H4 (cell line): ENCODE measurements at places on chromosomes 11 and 22.

GRCh38 chr11:47105974-47106373 is 70.7 kb downstream of the ARFGAP2 start:
- no peak for DNase-seq

DNA sequence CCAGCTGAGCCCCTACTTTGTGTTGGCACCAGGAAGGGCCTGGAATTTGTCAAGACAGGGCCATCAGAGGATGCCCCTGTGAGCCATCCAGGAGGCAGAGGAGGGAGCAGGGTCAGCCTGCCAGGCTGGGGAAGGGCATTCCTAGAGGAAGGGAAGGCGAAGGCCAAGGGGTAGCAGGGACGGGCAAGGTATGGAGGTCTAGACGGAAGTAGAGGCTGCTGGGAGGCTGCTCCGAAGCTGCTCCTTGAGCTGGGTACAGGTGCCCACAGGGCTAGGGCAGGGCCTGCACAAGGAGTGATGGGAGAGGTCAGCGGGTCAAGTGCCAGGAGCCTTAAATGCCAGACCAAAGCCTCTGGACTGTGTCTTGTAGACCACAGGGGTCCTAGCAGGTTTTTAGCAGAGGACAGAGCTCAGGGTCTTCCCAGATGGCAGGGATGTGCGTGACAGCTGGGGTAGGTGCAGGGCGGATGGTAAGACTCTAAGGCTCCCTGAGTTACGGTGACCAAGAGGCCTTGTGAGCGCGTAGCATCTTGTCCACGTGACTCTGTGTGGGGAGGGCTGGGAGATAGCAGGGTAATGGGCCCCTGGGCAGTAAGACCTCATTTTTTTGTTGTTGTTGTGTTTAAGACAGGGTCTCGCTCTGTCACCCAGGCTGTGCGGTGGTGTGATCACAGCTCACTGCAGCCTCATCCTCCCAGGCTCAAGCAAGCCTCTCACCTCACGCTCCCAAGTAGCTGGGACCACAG is 31.7 kb upstream of the CSNK1E start:
- DNase-seq = no peak

GRCh38 chr11:65861533-65862183 is 1.4 kb downstream of the MUS81 start:
- DNase-seq = no peak

DNA sequence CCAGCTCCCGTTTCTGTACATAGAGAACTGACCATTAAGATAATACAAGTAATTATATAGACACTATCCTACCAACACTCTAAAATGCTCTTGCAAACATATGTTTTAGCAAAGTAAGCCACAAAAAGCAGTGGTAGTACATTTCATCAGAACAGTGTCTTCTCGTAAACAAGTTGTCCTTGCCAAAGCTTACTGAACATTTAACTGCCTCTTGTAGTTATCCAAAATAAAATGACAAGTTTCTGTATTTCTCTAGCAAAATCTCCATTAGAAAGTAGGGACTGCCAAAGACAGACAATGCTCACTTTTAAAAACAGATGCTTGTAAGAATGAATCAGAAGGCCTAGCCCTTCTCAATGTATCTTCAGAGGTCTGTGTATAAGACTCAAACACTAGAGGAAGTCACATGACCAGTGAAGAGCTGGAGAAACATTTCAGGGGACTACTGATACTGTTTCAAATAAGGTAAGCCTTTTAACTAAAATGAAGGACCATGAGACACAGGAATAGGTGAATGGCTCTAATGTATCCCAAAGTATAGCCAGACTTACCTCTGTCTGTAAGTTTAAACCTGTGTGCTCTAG is 7.8 kb upstream of the ZC3H12C start:
- DNase-seq = no peak

DNA sequence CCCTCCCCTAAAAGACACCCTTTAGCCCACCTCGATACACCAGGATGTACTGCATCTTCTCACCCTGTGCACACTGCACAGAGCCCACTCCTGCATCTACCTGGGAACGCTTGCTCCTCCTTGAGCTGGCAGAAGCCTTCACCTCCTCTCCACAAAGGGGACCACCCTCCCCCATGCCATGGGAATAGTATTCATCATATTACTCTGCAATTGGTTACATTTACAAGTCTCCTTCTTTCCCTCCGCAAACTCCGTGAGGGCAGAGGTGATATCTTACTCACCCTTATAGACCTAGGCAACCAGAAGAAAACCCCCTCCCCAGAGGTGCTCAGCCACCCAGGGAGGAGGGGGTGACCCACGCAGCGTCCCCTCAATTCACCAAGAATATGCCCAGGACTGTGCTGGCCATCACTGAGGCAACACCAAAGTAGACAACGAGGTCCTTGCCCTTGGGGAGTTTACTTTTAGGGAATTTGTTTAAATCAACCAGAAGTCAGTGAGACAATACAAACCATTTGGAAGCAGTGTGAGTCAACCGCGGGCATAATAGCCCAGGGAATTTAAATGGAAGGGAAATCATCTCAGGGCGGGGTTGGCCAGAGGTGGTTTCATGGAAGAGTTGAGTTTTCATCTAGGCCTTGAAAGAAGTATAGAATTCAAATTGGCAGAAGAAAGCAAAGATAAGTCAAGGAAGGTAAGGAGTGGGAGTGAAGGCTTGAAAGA is 214.5 kb downstream of the BARX2 start:
- DNase-seq = no peak

- DNase-seq = peak; percentile 74
Observed at GRCh38 chr11:102177974-102178631, 67.9 kb downstream of the YAP1 start.

DNA sequence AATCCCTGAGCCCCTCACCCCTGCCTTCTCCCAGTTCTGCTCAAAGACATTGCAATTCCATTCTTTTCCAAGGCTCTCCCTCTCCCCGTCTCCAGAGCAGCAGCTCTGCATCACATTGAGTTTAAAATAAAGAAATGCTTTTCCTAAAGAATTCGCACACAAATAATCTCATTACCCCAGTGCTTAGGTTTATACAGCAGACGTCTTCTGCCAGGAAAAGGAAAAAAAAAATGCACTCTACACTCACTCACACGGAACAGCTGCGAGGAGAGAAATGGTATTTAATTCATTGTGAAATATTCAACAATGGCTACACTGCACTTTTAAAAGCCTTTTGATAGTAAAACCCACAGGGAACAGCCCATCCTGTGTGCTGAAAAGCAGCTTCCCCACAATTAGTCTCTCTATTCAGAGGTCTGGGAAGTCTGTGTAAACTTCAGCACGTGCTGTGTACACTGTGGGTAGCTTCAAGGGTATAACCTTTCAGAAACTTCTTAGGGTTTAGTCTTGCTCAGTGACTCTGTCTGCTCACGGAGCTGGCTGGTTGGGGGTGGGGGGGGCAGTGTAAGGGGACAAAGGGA is 42.8 kb downstream of the ETS1 start:
- DNase-seq = peak; percentile 62
